Trophoblast cell (in vitro differentiated cells and primary cell): ENCODE measurements at places on chromosomes 3 and 15.

DNA sequence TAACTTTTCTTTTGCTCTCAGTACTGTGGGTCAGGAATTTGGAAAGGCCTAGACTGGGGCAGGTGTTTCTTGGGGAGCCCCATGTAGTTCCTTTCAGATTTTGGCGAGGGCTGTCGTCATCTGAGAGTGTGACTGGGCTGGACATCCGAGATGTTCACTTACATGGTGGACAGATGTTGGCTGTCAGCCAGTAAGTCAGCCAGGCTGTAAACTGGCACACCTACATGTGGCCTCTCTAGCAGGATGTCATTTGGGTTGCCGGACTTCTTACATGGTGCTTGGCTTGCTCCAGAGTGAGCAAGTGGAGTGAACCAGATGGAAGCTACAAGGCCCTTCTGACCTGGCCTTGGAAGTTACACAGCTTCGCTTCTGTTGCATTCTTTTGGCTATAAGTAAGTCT lies 20.7 kb downstream of the TATDN2 start:
- H3K36me3 ChIP-seq = peaks cover 31% of the 10 kb centered on the region
- no peak overlapping the region for H3K27ac ChIP-seq
- H3K27me3 ChIP-seq = no peaks in the 10 kb centered on the region
- H3K4me1 ChIP-seq = no peaks in the 10 kb centered on the region

DNA sequence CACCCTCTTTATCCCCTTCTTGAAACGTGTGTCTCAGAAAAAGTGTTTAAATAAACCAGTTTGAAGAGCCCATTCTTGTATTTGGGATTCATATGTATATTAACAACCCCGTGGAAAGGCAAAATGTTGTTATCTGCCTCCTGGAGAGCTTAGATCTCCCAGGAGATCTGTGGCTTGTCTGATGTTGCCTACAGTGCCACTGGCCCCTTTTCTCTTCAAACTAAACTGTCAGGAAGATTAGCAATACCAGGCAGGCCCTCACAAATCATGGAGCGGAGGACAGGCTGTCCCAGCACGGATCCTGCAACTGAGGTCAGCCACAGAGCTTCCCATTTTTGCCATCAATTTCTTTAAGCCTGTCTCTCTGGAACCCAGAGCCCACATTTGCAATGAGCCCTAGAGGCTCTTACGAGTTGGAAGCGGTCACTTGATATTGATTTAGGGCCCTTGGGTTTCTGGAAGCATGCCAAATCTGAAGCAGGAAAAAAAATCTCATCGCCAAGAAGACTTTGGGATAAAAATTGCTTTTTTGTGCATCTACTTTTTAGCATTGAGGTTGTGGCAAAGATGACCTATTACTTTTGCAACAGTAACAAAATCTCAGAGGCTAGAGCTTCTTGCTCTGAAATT lies 234.1 kb downstream of the OPA1 start:
- DNase-seq = no peak
- no peaks in the 10 kb centered on the region for H3K27me3 ChIP-seq
- H3K4me3 ChIP-seq = no peak overlapping the region
- peaks cover 18% of the 10 kb centered on the region for H3K4me1 ChIP-seq
- no peaks in the 10 kb centered on the region for H3K36me3 ChIP-seq

DNA sequence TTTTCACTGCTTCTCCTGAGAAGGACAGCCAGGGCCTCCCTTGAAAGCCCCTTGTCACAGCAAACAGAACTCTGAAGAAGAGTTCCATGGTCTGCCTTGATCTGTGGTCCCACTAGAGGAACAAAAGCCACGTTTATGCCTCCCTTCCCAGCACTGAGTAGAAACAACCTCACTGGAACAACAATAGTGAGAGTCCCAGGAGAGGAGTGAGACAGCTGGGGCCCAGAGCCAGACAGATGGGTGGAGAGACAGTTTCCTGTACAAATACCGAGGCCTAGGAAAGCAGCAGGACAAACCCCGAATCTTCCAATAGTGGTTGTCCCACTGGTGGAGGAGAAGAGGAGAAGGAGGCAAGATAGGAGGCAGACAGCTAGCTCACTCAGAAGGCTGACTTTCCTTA lies 106.1 kb downstream of the WDR76 start:
- no peak for DNase-seq
- no peaks in the 10 kb centered on the region for H3K36me3 ChIP-seq
- H3K4me3 ChIP-seq = no peak overlapping the region
- no peak overlapping the region for H3K27ac ChIP-seq
- H3K27me3 ChIP-seq = no peaks in the 10 kb centered on the region

DNA sequence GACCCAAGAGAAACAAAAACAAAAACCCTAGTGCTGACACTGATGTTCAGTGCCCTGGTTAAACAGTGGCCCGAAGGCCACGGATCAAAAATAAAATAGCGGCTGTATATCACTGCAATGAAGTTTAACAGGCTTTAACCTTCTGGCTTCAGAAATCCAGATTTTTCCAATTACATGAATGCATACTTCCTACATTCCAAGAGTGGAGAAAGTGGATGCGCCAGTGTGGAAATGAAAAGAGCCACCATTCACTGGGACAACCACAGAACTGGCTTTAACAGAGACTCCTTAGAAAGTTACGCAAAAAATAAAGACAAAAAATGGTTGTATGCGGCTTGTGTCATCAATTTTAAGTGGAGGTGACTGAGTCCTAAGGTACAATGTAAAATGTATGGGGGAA lies 522.2 kb downstream of the FHIT start:
- DNase-seq = no peak
- no peaks in the 10 kb centered on the region for H3K27me3 ChIP-seq
- no peaks in the 10 kb centered on the region for H3K36me3 ChIP-seq
- no peak overlapping the region for H3K27ac ChIP-seq
- H3K4me3 ChIP-seq = no peak overlapping the region
- no peaks in the 10 kb centered on the region for H3K4me1 ChIP-seq
